ENCODE measurements at places on chromosomes 3 and 15.

- no peak for DNase-seq
Measured at GRCh38 chr3:58586776-58587192, 9.6 kb upstream of the FAM107A start.

GRCh38 chr3:109195815-109196214 lies 59.3 kb downstream of the C3orf85 start:
- DNase-seq, result no peak

DNA sequence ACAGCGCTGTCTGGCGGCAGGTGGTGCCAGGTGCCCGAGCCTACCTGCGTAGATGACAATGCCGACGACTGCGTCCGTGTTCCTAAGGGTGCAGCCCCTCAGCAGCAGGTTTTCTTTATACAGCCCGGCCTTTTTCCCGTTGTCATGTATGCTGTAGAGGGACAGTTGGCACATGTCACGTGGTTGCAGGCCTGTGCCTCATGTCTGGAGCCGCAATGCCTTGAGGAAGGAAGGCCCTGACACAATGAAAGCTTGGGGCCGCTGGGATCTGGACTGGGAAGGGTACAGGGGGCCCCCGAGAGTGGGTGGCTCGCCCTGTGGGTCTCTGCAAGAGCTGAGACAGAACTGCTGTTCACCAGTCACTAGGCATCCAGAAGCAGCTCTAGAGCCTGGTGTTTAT lies 136.0 kb downstream of the ATP10A start:
- DNase-seq, result no peak

- no peak for DNase-seq
Measured at GRCh38 chr3:110492876-110493275, 578.7 kb upstream of the NECTIN3 start.

GRCh38 chr3:32220006-32220405 lies 18.5 kb upstream of the CMTM8 start:
- DNase-seq, result no peak

DNA sequence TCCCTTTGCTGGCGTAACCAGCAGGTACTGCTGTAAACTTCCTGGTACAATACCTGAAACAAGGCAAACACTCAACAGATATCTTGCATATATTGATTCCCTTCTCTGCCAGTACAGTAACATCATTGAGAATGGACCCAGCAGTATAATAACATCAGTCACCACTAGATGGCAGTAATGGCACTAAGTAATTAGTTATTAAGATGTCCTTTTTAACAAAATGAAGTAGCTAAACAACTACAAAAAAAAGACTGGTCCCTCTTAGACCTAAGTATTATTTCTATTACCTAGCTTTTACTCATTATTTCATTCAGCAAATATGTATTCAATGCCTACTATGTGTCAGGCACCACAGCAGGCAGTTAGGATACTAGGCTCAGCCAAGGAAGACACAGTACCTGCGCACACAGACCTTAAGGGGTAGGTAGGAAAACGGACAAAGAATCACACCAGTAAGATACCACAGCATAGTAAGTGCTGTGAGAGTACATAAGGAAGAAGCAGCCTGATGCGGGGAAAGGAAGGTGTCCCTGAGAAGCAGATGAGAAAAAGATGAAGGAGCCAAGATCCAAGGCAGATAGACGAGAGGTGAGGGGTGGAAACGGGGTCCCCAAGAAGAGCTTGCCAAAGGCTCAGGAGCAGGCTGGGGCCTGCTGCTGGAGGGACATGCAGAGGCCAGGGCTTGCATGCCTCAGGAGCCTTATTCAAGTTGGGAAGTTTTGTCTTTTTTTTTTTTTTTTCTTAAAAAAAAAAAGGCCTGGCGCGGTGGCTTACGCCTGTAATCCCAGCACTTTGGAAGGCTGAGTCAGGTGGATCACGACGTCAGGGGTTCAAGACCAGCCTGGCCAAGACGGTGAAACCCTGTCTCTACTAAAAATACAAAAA lies 102.7 kb upstream of the CHD2 start:
- DNase-seq, result peak; percentile 42

GRCh38 chr15:79035814-79036213 lies 54.8 kb downstream of the RASGRF1 start:
- DNase-seq, result no peak

GRCh38 chr3:128998561-128998960 lies 2.5 kb upstream of the EFCC1 start:
- DNase-seq, result no peak

All from BE2C (cell line).